ENCODE measurements at places on chromosomes 13 and 19.

DNA sequence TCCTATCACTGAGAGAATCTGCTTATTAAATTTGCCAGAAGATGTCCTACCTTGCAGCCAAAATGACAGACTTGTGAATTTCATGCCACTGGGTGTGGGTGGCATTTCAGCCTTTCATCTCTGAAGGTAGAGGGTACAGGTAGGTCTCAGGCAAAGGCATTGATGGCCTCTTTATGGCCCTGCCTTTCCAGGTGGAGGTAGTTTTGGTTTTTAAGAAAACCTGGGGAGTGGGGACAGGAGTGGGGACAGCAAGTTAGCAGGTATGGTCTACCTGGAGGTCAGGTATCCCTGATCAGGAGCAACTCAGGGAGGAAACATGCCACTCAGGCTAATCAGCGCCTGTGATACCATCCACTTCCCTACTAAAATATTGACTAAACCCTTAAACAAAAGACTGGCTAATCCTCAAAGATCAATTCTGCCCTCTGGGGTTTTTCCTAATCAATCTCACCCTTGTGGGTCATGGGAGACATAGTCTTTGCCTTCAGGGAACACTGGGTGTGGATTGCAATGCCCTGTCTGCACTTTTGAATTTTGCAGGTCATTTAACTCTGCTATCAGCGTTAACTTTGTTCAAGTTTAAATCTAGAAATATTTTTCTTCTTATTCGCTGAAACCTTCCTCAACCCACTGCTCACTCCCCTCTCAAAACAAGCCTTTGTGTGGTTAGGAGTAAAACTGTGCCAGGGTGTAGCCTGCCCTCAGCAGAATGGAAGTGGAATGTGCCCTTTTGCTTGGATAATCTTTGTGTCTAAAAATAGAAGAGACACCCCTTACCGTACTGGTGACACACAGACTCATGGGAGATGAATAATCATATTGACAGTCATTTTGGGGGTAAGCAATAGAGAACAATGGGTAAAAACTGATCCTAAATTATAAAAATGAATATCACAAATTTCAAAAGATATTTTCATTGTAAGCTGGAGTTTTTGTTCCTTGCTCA lies 233.7 kb downstream of the COG6 start:
- no peak for DNase-seq

GRCh38 chr19:19217099-19217498 lies 5.3 kb downstream of the NCAN start:
- no peak for DNase-seq

DNA sequence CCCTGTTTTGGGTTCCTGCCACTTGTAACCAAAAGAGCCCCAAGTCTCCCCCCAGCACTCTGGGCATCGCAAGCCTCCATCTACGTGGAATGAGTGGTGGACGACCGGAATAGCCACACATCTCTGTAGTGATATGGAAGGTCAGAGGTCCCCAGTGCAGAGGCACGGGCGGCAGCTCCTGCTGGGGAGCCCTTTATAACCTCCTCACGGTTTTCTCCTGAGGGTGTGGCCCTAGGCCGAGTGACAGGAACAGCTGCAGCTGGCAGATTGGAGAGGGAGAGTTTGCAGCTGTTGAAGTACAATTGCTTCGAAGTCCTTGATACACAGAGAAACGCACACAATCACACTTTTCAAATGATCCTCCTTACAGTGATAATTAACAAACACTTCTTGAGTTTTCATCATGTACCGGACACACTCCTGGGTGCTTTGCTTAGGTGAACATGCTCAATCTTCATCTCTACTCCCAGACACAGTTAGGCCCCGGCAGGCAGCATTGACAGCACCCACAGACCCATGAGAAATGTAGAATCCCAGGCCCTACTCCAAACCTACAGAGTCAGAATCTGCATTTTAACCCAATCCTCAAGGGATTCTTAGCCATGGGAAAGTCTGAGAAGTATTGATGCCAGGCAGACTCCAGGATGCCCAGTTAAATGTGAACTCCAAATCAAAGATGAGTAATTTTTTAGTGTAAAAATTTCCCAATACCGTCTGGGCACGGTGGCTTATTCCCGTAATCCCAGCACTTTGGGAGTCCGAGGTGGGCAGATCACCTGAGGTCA lies 4.9 kb upstream of the ZNF787 start:
- DNase-seq, result no peak

- no peak for DNase-seq
Measured at GRCh38 chr13:112648966-112649690, 40.7 kb upstream of the ATP11A start.

DNA sequence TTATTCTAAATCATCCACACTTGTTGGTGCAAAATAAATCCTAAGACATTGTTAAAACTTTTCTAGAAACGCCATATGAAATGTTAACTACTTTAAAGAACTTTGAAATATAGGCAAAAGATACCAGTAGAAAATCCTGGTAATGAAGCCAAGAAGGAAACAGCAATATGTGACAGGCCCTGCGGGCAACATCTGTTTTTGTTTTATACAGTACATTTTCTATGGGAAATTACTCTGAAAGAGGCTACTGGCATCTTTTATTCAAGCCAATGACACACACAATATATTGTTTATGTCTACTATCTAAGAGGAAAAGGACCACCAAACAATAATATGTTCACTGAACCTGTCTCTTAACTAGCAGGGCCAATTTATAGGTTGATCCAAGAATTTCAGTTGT lies 829.7 kb downstream of the PCDH17 start:
- DNase-seq, result no peak
